ENCODE measurements at places on chromosomes 2 and 18.

DNA sequence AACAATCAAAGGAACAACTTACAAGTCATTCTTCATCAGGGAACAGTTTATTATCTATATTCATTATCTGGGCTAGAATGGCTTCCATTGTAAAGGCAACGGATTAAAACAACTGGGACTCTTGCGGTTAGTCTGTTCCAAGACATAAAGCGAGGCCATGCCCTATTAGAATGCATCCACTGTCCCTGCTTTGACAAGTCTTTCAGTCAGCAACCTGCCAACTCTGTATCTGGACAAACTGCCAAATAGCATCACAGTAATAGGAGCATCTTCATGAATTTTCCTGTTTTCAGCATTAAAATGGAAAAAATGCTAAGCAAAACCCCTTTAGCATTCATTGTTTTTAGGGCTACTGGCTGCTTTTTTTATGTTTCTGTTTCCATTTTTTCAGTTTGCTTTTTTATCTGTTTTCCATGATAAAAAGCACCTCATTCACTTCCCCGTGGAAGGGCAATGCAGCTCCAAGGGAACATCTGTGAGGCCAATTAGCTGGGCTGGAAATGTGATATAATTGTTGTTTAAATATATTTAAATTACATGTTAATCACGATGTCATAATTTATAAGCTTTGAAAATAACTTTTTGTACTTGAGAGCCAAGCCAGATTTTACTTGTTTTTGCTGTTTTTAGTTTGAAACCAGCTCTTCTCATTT is 834.3 kb downstream of the CPS1 start:
- no peak for DNase-seq

DNA sequence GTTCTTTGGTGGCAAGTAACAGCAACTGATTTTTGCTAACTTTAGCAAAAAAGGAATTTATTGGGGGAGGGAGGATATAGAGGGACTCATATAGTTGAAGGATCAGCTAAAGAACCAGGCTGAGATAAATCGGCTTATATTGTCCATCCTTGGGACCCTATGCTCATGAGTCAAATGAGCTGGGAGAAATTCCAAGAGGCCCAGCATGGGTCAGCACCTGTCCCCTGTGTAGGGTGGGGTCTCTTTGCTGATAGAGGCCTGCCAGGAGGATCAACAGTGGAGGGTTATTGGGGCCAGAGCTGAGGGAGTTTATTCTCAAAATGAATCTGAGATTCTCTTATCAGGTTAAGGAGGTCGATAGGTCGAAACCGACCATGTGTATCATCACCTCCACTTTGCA is 97.2 kb downstream of the VAPA start:
- no peak for DNase-seq

GRCh38 chr2:231398585-231398984 is 3.1 kb downstream of the B3GNT7 start:
- no peak for DNase-seq

GRCh38 chr2:213443921-213444320 is 159.7 kb downstream of the SPAG16 start:
- DNase-seq = no peak

DNA sequence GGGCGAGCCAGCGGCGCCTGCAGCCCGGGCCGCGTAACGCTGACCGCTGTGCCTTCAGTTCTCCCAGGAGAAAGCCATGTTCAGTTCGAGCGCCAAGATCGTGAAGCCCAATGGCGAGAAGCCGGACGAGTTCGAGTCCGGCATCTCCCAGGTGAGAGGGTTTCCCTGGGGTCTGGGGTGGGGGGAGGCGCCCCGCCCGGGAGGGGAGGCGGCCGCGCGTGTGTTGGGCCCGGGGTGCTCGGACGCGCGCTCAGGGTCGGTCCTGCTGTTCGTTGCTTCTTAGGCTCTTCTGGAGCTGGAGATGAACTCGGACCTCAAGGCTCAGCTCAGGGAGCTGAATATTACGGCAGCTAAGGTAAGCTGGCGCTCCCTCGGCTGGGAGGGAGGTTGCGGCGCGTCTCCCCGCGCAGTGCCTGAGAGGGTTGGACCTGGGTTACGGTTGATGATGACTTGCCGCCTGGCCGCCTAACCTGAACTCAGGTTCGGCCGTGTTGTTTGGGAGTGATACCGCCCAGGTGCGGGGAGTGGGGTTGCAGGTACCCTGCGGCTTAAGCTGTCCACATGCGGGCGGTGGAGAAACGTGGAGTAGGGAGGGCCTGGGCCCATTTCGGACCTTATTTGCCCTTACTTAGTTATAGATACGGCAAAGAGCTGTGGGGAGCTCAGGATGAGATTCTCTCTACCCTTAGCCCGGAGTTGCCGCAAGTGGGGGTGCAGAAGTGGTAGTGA is 638 bp downstream of the RPS7 start:
- DNase-seq = no peak

GRCh38 chr2:96495982-96496629 is 9.1 kb downstream of the NEURL3 start:
- DNase-seq = no peak

DNA sequence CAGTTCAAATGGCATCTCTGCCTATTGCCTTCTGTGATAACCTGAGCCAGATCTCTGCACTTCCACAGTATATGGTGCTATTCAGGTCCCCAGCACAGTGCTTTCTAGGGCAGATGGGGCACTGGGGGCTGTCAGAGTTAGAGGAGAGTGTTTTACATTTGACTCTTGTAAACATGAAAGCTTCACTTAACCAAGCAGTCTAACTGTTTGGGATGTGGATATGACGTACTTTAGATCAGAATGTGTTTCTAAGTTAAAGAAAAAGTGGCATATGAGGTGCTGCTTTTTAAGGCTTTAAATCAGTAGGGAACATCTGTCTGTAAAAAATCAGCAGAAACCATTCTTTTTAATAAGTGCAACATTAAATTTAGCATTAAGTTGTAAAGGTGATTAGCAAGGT is 75.7 kb downstream of the MYO1B start:
- DNase-seq = no peak

GRCh38 chr2:130806370-130806769 is 30.3 kb upstream of the ARHGEF4 start:
- no peak for DNase-seq

- DNase-seq = no peak
These were observed 227.7 kb downstream of the RPIA start for GRCh38 chr2:88919087-88919738.

All from CD4-positive, alpha-beta T cell treated with Interleukin-4 for 4 hours (primary cell).